ENCODE measurements at places on chromosomes 2 and 18.

- no peak for DNase-seq
- peak overlapping the region; percentile 73 for H3K4me3 ChIP-seq
- peak overlapping the region; percentile 52 for H3K27ac ChIP-seq
- no peaks in the 10 kb centered on the region for H3K27me3 ChIP-seq
- H3K4me1 ChIP-seq, result peaks cover 83% of the 10 kb centered on the region
- H3K36me3 ChIP-seq, result peaks cover 50% of the 10 kb centered on the region
Measured at GRCh38 chr2:24883946-24884345, 36.1 kb downstream of the ADCY3 start.

GRCh38 chr2:31011587-31011986 is 126.7 kb downstream of the GALNT14 start:
- H3K36me3 ChIP-seq, result peaks cover 2% of the 10 kb centered on the region
- peaks cover 5% of the 10 kb centered on the region for H3K4me1 ChIP-seq
- DNase-seq, result no peak
- no peak overlapping the region for H3K27ac ChIP-seq
- H3K4me3 ChIP-seq, result no peak overlapping the region
- H3K27me3 ChIP-seq, result no peaks in the 10 kb centered on the region

GRCh38 chr2:128438586-128438985 is 119.9 kb upstream of the HS6ST1 start:
- no peak for DNase-seq
- no peak overlapping the region for H3K4me3 ChIP-seq
- no peaks in the 10 kb centered on the region for H3K36me3 ChIP-seq

DNA sequence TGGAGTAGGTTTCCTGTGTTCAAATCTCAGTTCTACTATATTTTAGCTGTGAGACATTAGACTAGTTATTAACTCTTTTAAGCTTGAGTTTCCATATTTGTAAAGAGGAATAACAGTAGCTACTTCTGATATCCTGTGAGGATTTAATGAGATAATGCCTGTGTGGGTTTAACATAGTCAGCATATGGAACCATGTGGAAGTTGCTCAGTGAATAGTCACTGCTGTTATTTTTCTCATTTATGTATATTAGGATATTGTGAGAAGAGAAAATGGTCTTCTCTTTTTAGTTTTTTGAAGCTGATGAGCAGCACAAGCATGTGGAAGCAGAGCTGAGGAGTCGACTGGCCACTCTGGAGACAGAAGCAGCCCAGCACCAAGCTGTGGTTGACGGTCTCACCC is 70.5 kb upstream of the STON1 start:
- H3K27me3 ChIP-seq, result no peaks in the 10 kb centered on the region
- peaks cover 13% of the 10 kb centered on the region for H3K4me1 ChIP-seq
- no peak overlapping the region for H3K27ac ChIP-seq
- H3K4me3 ChIP-seq, result no peak overlapping the region
- no peak for DNase-seq

DNA sequence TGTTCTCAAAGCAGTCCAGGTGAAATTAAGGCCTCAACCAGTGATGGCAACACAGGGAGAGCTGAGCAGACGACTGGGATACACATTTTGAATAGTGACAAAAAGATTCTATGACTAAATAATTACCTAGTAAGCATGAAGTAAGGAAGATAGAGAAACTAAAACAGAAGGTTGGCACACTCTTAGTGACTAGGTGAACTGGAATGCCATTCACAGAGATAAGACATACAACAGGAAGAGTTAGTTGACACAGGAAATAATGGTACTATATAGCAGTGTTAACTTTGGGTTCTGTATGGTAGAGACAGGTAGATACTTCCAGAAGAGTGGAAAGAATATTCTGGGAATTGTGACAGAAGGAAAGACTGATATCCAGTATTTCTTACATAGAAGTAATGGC is 181.8 kb upstream of the NT5C1B start:
- no peaks in the 10 kb centered on the region for H3K27me3 ChIP-seq
- no peak overlapping the region for H3K27ac ChIP-seq
- H3K36me3 ChIP-seq, result peaks cover 3% of the 10 kb centered on the region
- no peak for DNase-seq
- H3K4me1 ChIP-seq, result no peaks in the 10 kb centered on the region

GRCh38 chr2:33126958-33127357 is 180.2 kb downstream of the LTBP1 start:
- H3K27me3 ChIP-seq, result no peaks in the 10 kb centered on the region
- no peak for DNase-seq
- H3K4me3 ChIP-seq, result no peak overlapping the region
- no peaks in the 10 kb centered on the region for H3K36me3 ChIP-seq
- H3K27ac ChIP-seq, result no peak overlapping the region

DNA sequence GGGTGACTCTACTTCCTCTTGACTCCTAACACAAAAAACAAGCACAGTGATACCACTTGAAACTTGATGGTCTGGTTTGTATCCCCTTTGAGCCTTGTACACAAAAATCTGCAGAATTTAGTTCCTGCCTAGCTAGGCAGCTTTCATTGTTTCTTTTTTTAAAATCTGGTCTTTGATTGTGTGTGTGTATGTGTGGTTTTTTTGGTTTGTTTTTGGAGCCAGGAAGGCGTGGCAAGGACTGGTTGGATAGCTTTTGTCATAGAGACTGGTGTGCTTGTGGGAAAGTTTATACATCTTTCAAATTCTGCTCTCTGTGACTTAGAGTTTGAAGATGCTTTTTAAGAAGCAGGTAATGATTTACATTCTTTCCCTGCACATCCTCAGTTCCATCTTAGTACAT is 127.4 kb downstream of the TANC1 start:
- H3K27me3 ChIP-seq, result no peaks in the 10 kb centered on the region
- H3K36me3 ChIP-seq, result peaks cover 11% of the 10 kb centered on the region
- DNase-seq, result no peak
- peaks cover 24% of the 10 kb centered on the region for H3K4me1 ChIP-seq
- H3K4me3 ChIP-seq, result no peak overlapping the region

GRCh38 chr2:163191372-163191771 is 352.8 kb upstream of the KCNH7 start:
- no peak overlapping the region for H3K27ac ChIP-seq
- no peaks in the 10 kb centered on the region for H3K36me3 ChIP-seq
- H3K4me1 ChIP-seq, result no peaks in the 10 kb centered on the region
- H3K27me3 ChIP-seq, result no peaks in the 10 kb centered on the region
- no peak overlapping the region for H3K4me3 ChIP-seq

GRCh38 chr2:84459944-84460429 is 907 bp upstream of the SUCLG1 start:
- H3K27ac ChIP-seq, result no peak overlapping the region
- H3K4me1 ChIP-seq, result peaks cover 37% of the 10 kb centered on the region
- H3K27me3 ChIP-seq, result no peaks in the 10 kb centered on the region
- H3K4me3 ChIP-seq, result peak overlapping the region; percentile 94
- no peak for DNase-seq

DNA sequence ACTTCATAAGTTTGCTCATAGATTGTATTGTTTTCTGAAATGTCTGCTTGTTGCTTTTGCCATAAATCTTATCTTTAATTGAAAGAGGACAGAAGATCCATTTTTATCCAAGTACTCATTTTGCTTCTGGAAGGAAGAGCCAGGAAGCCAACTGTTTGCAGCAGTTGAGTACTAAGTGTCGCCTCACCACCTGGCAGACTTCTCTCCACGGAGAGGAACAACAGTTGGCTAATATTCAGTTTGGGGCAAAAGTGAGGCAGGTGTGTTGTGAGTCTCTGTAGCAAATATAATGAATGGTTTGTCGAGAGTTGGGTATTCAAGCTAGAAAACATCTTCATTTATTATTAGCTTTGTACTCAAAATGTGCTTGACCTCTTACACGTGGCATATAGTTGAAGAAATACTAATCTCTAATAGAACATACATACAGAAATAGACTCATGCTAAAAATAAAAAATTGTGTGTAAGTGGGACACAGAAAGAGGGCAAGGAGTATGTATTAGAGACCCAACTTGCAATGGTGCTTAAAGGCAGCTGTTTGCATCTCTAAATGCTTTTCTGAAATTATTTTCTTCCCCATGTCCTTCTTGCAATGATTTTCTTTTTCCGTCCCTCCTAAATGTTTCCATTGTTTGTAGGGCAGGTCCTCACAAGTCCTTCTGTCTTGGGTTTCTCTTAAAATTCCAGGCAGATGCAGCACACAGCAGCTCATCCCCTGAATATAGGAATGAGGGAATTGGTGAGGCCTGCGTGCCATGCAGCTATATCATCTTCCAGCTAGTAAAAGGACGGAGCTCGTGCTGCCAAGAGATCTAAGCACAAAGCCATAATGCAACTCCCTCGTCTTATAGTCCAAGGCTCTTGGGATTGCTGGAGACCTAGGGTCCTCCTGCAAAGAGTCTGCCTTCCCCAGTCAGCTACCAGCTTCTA is 44.8 kb upstream of the MAP3K20 start:
- no peak for DNase-seq
- H3K27me3 ChIP-seq, result peaks cover 5% of the 10 kb centered on the region
- no peak overlapping the region for H3K4me3 ChIP-seq

GRCh38 chr2:214593727-214594126 is 182.9 kb downstream of the VWC2L start:
- no peak for DNase-seq
- H3K27me3 ChIP-seq, result no peaks in the 10 kb centered on the region
- H3K27ac ChIP-seq, result no peak overlapping the region
- H3K4me1 ChIP-seq, result no peaks in the 10 kb centered on the region
- no peaks in the 10 kb centered on the region for H3K36me3 ChIP-seq

- H3K4me1 ChIP-seq, result peaks cover 39% of the 10 kb centered on the region
- no peak overlapping the region for H3K4me3 ChIP-seq
- no peaks in the 10 kb centered on the region for H3K27me3 ChIP-seq
- no peaks in the 10 kb centered on the region for H3K36me3 ChIP-seq
Measured at GRCh38 chr2:161122772-161123530, 37.3 kb upstream of the TANK start.

- H3K4me1 ChIP-seq, result peaks cover 62% of the 10 kb centered on the region
- H3K4me3 ChIP-seq, result peak overlapping the region; percentile 15
- DNase-seq, result no peak
- peaks cover 58% of the 10 kb centered on the region for H3K36me3 ChIP-seq
- peak overlapping the region; percentile 68 for H3K27ac ChIP-seq
Measured at GRCh38 chr2:120289221-120289906, 36.7 kb downstream of the RALB start.

- no peak overlapping the region for H3K4me3 ChIP-seq
Measured at GRCh38 chr2:202050652-202051051, 17.0 kb downstream of the FZD7 start.

- no peaks in the 10 kb centered on the region for H3K4me1 ChIP-seq
- DNase-seq, result no peak
- H3K27me3 ChIP-seq, result no peaks in the 10 kb centered on the region
Measured at GRCh38 chr2:120904830-120905234, 169.2 kb downstream of the GLI2 start.

GRCh38 chr18:33851546-33852078 is 273.6 kb downstream of the ASXL3 start:
- no peaks in the 10 kb centered on the region for H3K4me1 ChIP-seq
- no peaks in the 10 kb centered on the region for H3K27me3 ChIP-seq
- H3K4me3 ChIP-seq, result no peak overlapping the region

- H3K4me3 ChIP-seq, result no peak overlapping the region
- no peak for DNase-seq
- H3K27ac ChIP-seq, result no peak overlapping the region
- H3K36me3 ChIP-seq, result no peaks in the 10 kb centered on the region
- no peaks in the 10 kb centered on the region for H3K4me1 ChIP-seq
Measured at GRCh38 chr2:180359522-180360282, 352.6 kb upstream of the CWC22 start.

- no peak overlapping the region for H3K4me3 ChIP-seq
- no peak for DNase-seq
- no peaks in the 10 kb centered on the region for H3K27me3 ChIP-seq
- H3K36me3 ChIP-seq, result peaks cover 42% of the 10 kb centered on the region
Measured at GRCh38 chr2:46034535-46034934, 262.7 kb upstream of the EPAS1 start.

DNA sequence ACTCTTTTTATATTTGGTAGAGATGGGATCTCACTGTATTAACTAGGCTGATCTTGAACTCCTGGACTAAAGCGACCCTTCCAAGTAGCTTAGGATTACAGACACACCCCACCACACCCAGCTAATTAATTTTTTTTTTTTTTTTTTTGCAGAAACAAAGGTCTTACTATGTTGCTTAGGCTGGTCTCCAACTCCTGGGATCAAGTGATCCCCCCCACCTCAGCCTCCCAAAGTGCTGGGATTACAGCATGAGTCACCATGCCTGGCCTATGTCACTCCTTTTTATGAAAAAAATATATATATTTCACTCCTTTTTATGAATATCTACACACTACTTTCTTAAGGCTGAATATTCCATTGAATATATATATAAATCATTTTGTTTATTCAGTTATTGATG is 162.8 kb downstream of the MGAT5 start:
- H3K27ac ChIP-seq, result peak overlapping the region; percentile 53
- no peak overlapping the region for H3K4me3 ChIP-seq
- H3K36me3 ChIP-seq, result peaks cover 32% of the 10 kb centered on the region
- H3K4me1 ChIP-seq, result peaks cover 10% of the 10 kb centered on the region
- DNase-seq, result no peak

Measured in stimulated activated naive B cell treated with anti-CD40 and anti-IgM and Interleukin-4, amounts not matched to agents 10 μg/mL and 1 μg/mL and 100 μg/mL, for 72 hours (primary cell).